ENCODE measurements at places on chromosomes 4 and X. TPM values are rescaled to one million over a fixed set of nuclear protein-coding genes. Genes with fewer than 3 reads are reported as not detected.
A peak's percentile ranks its signal among the peaks of the same experiment; 100 is the strongest.

DNA sequence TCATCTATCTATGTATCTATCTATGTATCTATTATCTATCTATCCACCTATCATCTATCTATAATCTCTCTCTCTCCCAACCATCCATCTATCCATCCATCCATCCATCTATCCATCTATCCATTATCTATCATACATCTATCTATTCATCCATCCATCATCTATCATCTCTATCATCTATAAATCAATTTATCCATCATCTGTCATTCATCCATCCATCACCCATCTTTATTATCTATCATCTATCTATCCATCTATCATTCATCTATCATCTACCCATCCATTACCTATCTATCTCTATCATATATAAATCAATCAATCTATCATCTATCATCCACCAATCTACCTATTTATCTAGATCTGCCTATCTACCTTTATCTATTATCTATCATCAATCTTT is 69.4 kb upstream of the PPP2R3B start:
- no peaks in the 10 kb centered on the region for H3K36me3 ChIP-seq
- H3K27me3 ChIP-seq: peaks cover 22% of the 10 kb centered on the region
- no peak for DNase-seq
- no peak overlapping the region for H3K4me3 ChIP-seq
- no peak overlapping the region for H3K27ac ChIP-seq
- peaks cover 9% of the 10 kb centered on the region for H3K4me1 ChIP-seq

The SUPT20HL2 gene
- not detected for total RNA-seq

GRCh38 chr4:128452415-128452814 is 164.8 kb upstream of the PGRMC2 start:
- no peak overlapping the region for H3K4me3 ChIP-seq
- peaks cover 14% of the 10 kb centered on the region for H3K4me1 ChIP-seq
- no peaks in the 10 kb centered on the region for H3K36me3 ChIP-seq
- no peak overlapping the region for H3K27ac ChIP-seq
- no peak for DNase-seq

- H3K4me3 ChIP-seq: no peak overlapping the region
- H3K27me3 ChIP-seq: peaks cover 86% of the 10 kb centered on the region
- H3K36me3 ChIP-seq: no peaks in the 10 kb centered on the region
- no peak overlapping the region for H3K27ac ChIP-seq
- DNase-seq: no peak
- peaks cover 7% of the 10 kb centered on the region for H3K4me1 ChIP-seq
Observed at GRCh38 chr4:53371049-53371448, 5.2 kb upstream of the SCFD2 start.

DNA sequence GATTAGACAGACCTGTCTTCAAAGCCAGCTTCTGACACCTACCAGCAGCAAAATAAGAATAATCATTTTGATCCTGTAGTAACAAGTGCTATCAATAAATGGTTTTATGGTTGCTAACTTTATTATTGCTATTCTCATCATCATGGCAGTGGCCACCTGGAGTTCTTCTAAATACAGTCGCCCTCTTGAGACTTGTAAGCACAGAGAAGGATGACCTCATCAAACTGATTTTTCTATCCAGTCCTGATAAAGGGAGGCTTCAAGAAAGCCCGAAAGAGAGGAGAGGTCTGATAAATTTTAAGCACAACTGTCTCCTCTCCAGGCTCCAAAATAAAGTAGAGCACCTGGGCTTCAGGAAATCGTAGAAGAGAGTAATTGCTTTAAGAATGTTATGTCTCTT is 286.4 kb downstream of the USP46 start:
- no peak overlapping the region for H3K4me3 ChIP-seq
- DNase-seq: no peak
- H3K27ac ChIP-seq: no peak overlapping the region
- peaks cover 6% of the 10 kb centered on the region for H3K4me1 ChIP-seq
- peaks cover 18% of the 10 kb centered on the region for H3K27me3 ChIP-seq

DNA sequence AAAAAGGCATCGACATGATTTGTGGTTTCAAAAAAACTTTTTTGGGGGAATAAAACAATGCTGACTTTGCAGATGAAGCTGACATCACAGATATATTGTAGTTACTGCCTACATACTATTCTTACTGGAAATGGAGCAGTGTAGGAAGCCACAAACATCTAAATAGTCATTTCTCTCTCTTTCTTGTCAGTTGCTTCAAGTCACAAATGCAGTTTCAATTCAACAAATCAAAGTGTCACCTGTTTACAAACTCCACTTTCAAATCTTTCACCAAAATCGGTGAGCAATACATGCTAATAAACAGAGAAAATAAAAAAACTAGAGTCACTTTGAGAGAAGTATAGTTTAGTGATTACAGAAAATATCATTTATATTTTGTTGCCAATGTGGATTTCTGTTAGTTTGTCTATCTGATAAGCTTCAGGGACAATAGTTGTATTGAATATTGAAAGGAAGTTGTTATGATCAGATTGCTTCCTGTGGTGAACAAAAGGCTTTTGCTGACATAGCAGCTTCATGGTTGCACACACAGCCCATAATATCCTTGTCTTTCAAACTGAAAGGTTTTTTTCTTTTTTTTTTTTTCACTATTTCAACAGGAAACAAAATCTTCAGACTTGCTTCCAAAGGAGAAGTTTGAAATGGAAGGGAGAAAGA is 49.7 kb upstream of the PTPN13 start:
- H3K27me3 ChIP-seq: no peaks in the 10 kb centered on the region
- H3K36me3 ChIP-seq: peaks cover 7% of the 10 kb centered on the region
- no peak for DNase-seq
- peak overlapping the region; percentile 93 for H3K27ac ChIP-seq
- peaks cover 34% of the 10 kb centered on the region for H3K4me1 ChIP-seq

- no peak for DNase-seq
- peaks cover 16% of the 10 kb centered on the region for H3K4me1 ChIP-seq
- H3K27me3 ChIP-seq: no peaks in the 10 kb centered on the region
- no peak overlapping the region for H3K27ac ChIP-seq
- H3K36me3 ChIP-seq: no peaks in the 10 kb centered on the region
Observed at GRCh38 chr4:72971572-72971971, 97.9 kb downstream of the COX18 start.

The SSX3 gene
- not detected for total RNA-seq

DNA sequence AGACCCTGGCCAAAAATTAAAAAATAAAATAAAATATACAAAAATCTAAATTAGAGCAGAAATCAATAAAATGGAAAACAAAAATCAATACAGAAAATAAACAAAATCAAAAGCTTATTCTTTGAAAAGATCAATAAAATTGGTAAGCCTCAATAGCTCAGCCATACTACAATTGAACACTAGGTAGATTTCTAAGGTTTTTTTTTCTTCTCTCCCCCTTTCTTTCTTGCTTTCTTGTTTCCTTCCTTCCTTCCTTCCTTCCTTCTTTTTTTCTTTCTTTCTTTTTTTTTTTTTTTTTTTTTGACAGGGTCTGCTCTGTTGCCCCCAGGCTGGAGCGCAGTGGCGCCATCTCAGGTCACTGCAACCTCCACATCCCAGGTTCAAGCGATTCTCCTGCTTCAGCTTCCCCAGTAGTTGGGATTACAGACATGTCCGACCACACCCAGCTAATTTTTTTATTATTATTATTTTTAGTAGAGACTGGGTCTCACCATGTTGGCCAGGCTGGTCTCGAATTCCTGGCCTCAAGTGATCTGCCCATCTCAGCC is 23.4 kb upstream of the PPP3CA start:
- no peak overlapping the region for H3K4me3 ChIP-seq
- no peak overlapping the region for H3K27ac ChIP-seq
- DNase-seq: no peak
- no peaks in the 10 kb centered on the region for H3K36me3 ChIP-seq
- no peaks in the 10 kb centered on the region for H3K27me3 ChIP-seq

- no peak overlapping the region for H3K4me3 ChIP-seq
- H3K36me3 ChIP-seq: no peaks in the 10 kb centered on the region
- H3K27ac ChIP-seq: no peak overlapping the region
- DNase-seq: no peak
- peaks cover 3% of the 10 kb centered on the region for H3K27me3 ChIP-seq
Observed at GRCh38 chr4:6257247-6258025, 12.2 kb upstream of the WFS1 start.

DNA sequence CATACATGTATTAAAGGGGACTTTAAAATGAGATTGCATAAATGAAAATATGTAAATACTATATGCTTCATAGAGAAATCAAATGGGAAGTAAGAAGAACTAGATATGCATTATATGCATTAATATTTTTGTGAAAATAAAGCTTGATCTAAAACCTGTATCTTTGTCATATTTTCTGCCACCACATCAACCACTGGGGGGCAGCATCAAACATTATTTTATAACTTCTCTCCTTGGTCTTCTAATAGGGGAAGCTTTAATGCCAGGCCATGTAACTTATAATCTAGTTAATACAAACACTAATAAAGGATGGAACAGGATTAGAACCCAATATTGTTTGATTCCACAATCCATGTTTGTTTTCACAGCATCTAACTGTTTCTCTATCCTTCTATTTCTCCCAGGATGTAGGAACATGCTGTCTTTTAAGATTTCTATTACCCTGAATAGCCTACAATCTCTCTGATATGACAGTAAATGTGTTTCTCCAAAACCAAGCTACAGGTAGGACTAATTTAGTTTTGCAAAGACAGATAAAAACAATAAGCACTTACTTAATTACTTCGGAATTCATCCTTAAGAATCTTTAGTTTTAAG is 10.0 kb downstream of the QRFPR start:
- no peaks in the 10 kb centered on the region for H3K36me3 ChIP-seq
- H3K4me1 ChIP-seq: no peaks in the 10 kb centered on the region
- H3K27me3 ChIP-seq: peaks cover 15% of the 10 kb centered on the region
- DNase-seq: peak; percentile 43
- H3K4me3 ChIP-seq: no peak overlapping the region

DNA sequence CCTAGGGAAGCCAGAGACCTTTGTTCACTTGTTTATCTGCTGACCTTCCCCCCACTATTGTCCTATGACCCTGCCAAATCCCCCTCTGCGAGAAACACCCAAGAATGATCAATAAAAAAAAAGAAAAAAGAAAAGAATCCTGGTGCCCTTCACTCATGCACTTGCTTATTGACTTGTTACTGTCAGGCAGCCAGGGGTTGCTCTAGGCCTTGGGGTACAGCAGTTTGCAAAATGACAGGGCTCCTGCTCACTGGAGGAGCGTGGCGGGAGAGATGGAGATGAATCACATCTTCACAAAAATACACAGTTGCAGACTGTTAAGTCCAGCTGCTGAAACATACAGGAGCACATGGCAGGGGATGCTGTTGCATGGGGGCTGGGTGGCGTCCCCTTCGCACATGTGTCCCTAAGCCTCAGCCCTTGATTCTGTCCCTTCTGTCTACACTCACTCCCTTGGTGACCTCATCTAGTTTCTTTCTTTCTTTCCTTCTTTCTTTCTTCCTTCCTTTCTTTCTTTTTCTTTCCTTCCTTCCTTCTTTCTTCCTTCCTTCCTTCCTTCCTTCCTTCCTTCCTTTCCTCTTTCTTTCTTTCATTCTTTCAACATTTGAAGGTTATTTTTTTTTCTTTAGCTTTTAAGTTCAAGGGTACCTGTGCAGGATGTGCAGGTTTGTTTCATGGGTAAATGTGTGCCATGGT is 16.9 kb upstream of the TMEM271 start:
- H3K27me3 ChIP-seq: peaks cover 42% of the 10 kb centered on the region
- H3K36me3 ChIP-seq: peaks cover 3% of the 10 kb centered on the region
- no peak overlapping the region for H3K27ac ChIP-seq
- no peak overlapping the region for H3K4me3 ChIP-seq
- DNase-seq: no peak

The VSIG4 gene
- total RNA-seq: not detected

The PGAM4 gene
- total RNA-seq: not detected

- H3K4me3 ChIP-seq: no peak overlapping the region
- no peak for DNase-seq
Observed at GRCh38 chrX:29488919-29489318, 726.4 kb upstream of the MAGEB2 start.

The CENPVL2 gene
- 1.6 TPM for total RNA-seq

DNA sequence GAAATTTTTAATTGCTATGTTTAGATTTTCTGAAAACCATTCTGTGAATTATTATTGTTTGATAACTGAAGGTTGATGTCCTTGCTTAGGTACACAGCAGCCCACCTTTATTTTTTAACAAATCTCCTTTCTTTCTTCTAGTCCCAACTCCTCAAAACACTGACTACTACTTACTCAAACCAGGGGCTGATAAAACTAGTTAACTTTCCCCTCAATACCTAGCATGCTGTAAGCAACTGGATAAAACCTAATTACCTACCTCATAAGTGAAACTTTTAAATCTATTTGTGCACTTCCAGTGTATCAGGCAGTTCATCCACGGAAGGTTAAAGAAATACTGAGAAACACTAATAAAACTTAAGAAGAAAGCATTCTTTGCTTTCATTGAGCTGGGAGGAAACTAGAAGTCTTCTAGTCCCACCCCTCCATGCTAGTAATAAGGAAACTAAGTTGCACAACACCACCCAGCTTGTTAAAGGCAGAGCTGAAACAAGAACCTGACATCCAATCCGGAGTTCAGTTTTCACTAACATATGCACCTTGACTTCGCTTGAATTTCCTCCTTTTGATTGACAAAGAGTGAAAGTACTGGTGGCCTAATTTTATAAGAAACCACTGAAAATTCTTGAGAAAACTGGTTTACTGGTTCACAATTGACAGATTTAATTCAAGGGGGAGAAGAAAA is 180.2 kb upstream of the TET2 start:
- DNase-seq: no peak
- no peak overlapping the region for H3K4me3 ChIP-seq
- H3K27me3 ChIP-seq: peaks cover 3% of the 10 kb centered on the region
- peaks cover 5% of the 10 kb centered on the region for H3K4me1 ChIP-seq
- H3K36me3 ChIP-seq: no peaks in the 10 kb centered on the region

DNA sequence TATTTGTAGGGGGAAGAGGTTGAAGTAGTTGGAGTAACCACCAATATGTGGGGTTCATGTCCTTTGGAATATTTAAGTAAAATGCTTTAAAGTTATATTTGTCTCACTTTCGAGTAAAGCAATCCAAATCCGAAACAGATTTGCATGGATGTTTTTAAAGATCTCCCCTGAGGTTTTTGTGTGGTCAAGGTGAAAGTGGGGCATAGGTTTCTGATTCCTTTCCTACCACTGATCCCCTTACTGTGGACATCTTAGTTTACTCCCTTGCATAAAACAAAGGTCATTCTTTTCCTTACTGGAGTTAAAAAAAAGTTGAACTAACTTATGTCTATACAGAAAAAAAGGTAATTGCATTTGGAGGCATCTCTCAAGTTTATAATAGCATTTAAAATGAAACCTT is 71.9 kb upstream of the PHOX2B start:
- no peak for DNase-seq
- peaks cover 63% of the 10 kb centered on the region for H3K27me3 ChIP-seq
- H3K4me3 ChIP-seq: no peak overlapping the region
- peaks cover 17% of the 10 kb centered on the region for H3K4me1 ChIP-seq

The CCKAR gene
- total RNA-seq: not detected

The FABP2 gene
- total RNA-seq: not detected

The GYPE gene
- not detected for total RNA-seq

DNA sequence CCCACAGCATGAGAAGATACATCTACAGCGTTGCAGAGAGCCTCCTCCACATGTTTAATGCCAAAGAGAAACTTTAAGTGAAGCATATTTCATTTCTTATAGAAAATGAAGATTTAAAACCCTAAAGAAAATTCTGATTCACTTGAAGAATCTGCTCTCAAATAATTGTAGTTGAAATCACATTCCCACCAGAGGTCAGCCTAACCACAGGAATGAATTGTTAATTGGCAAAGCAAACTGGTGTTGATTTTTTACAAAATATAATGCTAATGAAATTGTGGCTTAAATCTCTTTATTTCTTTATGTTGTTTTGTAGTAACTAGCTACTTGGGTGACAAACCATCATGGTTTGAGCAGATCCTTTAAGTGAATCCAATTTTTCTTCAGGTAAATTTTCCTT is 31.1 kb upstream of the WDR17 start:
- no peaks in the 10 kb centered on the region for H3K36me3 ChIP-seq
- H3K4me3 ChIP-seq: no peak overlapping the region
- peaks cover 2% of the 10 kb centered on the region for H3K27me3 ChIP-seq
- peak; percentile 17 for DNase-seq
- no peaks in the 10 kb centered on the region for H3K4me1 ChIP-seq
- H3K27ac ChIP-seq: no peak overlapping the region

All from neural crest cell (in vitro differentiated cells).